Sigmoid colon (tissue), 7 donors: ENCODE measurements at places on chromosomes 3 and 15.

- DNase-seq, result no peak
Measured at GRCh38 chr15:92492551-92493115, 99.0 kb downstream of the ST8SIA2 start.

- no peak for DNase-seq
Measured at GRCh38 chr15:73105064-73105463, 52.8 kb downstream of the NEO1 start.

DNA sequence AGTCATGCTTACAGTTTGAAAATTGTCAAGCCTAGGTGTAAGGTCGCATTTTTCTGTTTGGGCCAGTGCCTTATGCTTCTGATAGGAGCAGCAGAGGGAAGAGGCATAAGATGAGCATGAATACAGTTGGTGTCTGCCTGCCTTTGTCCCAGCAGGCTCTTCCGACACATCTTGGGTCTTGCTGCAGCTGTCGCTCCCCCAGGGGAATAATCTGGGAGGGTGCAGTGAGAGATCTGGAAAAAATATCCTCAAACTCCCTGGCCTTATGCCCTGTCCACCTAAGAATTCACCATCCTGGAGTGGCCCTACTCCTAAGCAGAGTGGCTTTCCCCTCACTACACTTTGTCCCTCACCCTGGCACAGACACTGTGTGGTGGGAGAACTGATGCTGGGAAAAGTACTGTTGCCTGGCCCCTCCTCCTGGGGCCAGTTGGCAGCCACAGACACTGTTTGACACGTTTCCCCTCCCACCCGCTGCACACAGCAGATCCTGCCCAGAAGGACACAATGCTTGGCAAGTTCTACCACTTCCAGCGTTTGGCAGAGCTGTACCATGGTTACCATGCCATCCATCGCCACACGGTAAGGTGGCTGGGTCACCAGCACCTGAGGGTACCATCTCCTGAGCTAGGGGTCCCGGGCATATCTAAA lies 21.1 kb upstream of the RHO start:
- no peak for DNase-seq

- DNase-seq, result no peak
Measured at GRCh38 chr3:178480274-178480673, 56.0 kb upstream of the KCNMB2 start.

DNA sequence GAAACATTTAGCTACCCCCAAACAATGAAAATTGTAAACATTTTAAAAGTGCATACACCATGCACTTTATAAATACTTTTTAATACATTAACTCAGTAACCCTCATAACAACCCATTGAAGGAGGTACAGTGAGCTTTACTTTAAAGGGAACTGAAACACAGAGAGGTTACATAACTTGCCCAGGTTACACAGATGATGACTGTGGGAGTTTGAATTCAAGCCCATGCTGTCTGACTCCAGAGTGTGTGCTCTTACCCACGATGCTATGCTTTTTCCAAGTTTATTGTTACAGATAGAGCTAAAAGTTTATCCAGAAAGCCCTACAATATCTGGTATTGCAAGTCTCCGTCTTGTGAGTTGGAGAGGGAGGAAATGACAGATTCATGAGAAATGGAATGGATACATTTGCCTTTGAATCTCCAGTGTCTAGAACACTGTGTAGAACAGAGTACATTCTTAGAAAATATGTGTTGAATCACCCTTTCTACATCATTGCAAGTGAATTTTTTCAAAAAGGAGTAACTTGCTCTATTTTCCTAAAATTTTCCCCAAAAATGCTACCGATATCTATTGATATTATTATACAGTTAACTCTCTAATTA lies 428.3 kb downstream of the NAALADL2 start:
- DNase-seq, result no peak

DNA sequence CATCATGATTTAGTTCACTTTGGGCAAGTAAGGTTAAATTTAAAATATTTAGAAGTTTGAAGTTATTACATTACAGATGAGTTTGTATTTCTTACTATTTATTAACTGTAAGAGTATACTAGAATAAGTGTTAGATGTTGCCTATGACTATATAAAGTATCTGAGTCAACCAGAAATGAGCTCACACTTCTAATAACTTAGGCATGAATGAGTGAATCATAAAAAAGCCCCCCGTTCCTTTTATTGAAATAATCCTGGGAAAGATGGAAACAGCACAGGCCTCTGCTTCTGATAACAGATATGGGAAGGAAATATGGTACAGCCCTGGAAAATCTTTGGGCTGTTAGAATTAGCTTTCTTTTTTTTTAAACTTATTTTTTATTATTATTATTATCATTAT lies 66.6 kb upstream of the TGFBR2 start:
- DNase-seq, result no peak

- DNase-seq, result no peak
Measured at GRCh38 chr3:194993896-194994295, 277.1 kb downstream of the XXYLT1 start.

GRCh38 chr3:120487191-120487650 lies 36.4 kb upstream of the FSTL1 start:
- DNase-seq, result peak; percentile 72

DNA sequence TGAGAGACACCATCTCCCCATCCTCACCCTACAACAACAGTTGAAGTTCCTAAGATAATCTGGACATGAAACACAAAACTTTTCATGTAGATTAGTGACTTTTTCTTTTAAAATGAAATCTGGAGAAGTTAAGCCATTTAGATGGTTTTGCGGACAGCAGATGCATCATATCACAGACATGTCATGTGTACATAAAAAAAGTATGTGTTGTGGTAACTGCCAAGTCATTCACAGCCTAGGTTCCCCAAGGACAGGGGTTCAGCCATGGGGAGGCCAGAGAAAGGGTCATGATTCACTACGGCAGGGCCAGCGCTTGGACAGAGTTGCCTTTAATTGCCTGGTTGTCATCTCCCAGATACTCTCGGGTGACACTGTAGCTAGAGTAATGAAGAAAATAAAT lies 163.2 kb downstream of the PDZRN3 start:
- no peak for DNase-seq

DNA sequence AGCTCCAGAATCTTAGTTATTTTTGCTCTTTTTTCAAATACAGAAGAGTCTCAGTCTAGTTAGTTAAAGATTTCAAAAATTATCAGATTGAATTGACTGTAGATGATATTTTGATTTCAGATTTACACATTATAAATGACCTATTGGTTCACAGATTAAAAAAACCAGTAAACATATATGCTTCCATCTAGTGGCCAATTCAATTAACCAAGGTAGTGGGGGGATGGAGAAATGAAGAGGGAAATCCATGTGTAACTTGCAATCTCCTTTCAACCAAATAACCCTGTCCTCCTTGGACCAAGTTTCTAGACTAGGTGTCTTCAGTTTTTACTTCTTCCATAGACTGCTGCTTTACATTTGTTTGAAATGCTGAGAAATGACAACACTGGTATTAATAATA lies 789.8 kb downstream of the ROBO1 start:
- DNase-seq, result no peak

DNA sequence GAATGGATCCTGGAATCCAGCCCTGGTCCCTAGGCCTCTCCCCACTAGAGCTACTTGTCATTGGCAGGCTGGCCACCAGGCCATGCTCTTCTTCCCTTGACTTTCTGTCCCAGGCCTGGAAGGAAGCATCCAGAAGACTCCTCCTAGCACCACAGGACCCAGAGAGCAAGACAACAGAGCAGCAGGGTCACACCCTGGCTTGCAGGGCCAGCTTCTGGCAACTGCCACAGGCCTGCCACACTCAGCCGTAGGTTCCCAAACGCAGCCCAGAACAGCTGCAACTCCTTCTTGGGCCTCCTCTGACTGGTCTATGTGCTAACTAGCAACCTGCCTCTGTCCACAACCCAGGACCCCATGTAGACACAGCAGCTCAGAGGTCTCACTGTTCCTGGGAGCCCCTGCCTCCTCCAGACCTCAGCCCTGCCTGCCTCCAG lies 36.8 kb upstream of the RPL32 start:
- no peak for DNase-seq

DNA sequence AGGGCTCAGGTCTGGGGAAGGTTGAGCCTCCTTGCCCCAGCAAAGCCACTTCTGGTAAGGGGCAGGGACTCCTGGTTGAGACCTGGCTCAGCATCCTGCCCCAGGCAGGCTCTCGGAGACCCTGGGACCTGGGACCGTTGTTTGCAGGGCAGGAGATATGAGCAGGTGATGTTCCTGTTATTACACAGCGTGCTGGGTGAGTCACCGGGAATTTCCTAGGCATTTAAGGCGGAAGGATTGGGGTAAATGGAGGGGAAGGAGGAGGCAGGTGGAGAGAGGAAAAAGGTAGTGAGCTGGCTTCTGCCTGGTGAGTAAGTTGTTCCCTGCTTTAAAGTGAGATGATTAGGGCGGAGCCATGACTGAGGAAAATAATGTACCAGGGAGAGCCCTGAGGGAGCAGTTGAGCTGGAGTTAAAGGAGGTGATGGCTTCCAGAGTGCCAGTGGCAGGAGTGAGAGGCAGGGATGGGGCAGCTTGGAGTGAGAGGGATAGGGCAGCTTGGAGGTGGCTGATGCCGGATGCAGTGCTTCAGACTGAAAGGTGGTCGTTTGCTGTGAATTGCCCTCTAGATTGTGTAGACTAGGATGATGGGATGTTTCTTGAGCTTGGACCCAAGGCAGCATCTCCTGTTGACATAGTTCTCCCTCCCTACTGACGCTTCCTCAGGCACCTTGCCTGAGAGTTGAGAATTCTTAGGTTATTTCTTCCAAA lies 79.4 kb downstream of the AAGAB start:
- peak; percentile 58 for DNase-seq

DNA sequence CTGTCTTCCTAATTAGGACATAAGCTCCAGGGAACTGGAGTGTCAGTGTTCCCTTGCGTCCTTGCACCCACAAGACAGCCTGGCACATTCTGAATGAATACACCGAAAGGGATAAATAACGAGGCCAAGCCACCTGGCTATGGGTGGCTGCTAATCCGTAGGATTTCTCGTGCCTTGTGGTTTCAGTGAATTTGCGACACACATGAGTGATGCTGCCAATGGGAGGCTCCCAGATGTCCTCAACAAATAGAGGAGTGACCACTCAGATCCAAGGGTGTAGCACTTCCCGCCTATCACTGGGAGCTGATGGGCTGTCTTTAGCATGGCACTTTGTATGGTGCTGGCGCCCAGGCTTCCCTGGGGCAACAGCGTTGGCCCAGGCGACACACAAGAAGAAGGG lies 43.4 kb downstream of the APBA2 start:
- DNase-seq, result peak; percentile 20

- DNase-seq, result no peak
Measured at GRCh38 chr3:119880966-119881365, 99.1 kb downstream of the NR1I2 start.
